Calu3 (cell line): ENCODE measurements at places on chromosomes 11 and 22. TPM values are rescaled to one million over a fixed set of nuclear protein-coding genes. Genes with fewer than 3 reads are reported as not detected.

GRCh38 chr11:27420217-27420616 lies 52.4 kb downstream of the LGR4 start:
- DNase-seq: no peak

GRCh38 chr11:103619480-103619879 lies 417.0 kb upstream of the DDI1 start:
- peak; percentile 13 for DNase-seq

GRCh38 chr11:66002648-66003225 lies 434 bp downstream of the BANF1 start:
- DNase-seq: peak; percentile 43

DNA sequence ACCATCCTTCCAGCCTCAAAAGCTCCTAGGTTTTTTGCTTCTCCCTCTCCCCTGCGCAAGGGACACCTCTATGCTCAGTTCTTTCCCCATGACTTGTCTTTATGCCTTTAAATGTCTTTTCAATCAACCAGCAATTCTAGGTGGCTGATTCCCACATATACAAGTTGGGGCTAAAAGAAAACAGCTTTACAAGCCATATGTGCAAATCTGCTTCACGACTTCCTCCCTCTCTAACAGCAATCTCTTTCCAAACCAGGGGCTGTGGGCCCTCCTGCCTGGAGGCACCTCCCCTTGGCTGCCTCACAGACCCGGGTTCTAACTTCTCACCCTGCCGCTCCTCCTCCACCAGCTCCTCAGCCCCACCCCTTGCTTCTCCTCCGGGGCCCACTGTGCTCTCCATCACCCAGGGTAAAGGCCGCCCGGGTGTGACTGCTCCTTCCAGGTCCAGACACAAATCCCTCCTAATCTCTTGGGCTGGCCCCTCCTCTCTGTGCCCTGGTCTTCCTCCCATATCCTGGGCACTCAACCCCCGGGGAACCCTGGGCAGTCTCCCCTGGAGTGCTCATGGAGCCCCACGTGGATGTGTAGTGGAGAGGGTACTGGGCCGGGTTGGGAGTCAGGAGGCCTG lies 14.1 kb downstream of the TMPRSS13 start:
- no peak for DNase-seq

GRCh38 chr11:15635521-15635920 lies 520.8 kb downstream of the INSC start:
- DNase-seq: no peak

CST6 gene
- total RNA-seq: 21.5 and 27.2 TPM in 2 replicates

- DNase-seq: no peak
Measured at GRCh38 chr22:35752006-35752862, 34.6 kb downstream of the APOL5 start.

GRAMD1B gene
- 5.9 and 8.2 TPM in 2 replicates for total RNA-seq

- no peak for DNase-seq
Measured at GRCh38 chr11:78638704-78639380, 64.2 kb upstream of the NARS2 start.

DNA sequence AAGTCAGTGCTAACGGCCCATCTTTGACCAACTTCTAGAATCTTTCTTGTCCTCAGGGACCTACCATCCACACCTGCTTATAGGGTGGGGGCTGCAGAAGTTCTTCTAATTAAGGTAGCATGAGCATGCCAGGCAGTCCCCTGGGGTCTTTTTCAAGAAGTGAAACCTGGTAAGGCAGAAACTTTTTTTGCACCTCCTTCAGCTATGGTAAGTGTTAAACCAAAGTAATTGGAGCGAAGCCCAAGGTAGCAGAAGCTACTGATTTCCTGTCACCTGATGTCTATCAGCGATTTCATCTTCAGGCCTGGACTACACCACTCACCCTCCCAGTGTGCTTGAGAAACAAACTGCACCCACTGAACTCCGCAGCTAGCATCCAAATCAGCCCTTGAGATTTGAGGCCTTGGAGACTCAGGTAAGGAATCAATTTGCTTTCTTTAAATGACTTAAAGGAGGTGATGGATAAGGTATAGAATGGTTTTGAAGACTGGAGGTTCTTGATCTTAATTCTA lies at the start of gene MS4A1:
TSS of gene MS4A1 (plus strand) at position 317 of the 512 bp plus-strand sequence. CDS start 6,528 bp downstream, outside the sequence.
- no peak for DNase-seq

MRPL17 gene
- 78.2 and 84.0 TPM in 2 replicates for total RNA-seq

GRCh38 chr22:31451709-31452571 lies 37.7 kb downstream of the EIF4ENIF1 start:
- peak; percentile 12 for DNase-seq

RIMBP3B gene
- total RNA-seq: 0.17 TPM in 1 of 2 replicates, not detected in the other

BCO2 gene
- total RNA-seq: 13.8 and 15.0 TPM in 2 replicates
